Activated CD4-positive, alpha-beta memory T cell treated with anti-CD3 and anti-CD28 coated beads for 36 hours (primary cell): ENCODE measurements at places on chromosomes 3 and 15. TPM values are rescaled to one million over a fixed set of nuclear protein-coding genes. Genes with fewer than 3 reads are reported as not detected.

The LTK gene
- 0.34 TPM for total RNA-seq

The DNAH1 gene
- total RNA-seq, result 13.5 TPM

The ADPGK gene
- 61.5 TPM for total RNA-seq

The ROPN1B gene
- not detected for total RNA-seq

- no peak for DNase-seq
These were observed 139.7 kb upstream of the CFAP20DC start for GRCh38 chr3:59189526-59189925.

- no peak for DNase-seq
These were observed 198.2 kb downstream of the NECTIN3 start for GRCh38 chr3:111269777-111270176.

GRCh38 chr3:22358334-22358733 lies 607.3 kb upstream of the ZNF385D start:
- no peak for DNase-seq

GRCh38 chr3:134084242-134084950 lies 54.7 kb upstream of the SLCO2A1 start:
- no peak for DNase-seq

- DNase-seq, result no peak
These were observed 4.1 kb downstream of the UBE2E1 start for GRCh38 chr3:23809840-23810342.

DNA sequence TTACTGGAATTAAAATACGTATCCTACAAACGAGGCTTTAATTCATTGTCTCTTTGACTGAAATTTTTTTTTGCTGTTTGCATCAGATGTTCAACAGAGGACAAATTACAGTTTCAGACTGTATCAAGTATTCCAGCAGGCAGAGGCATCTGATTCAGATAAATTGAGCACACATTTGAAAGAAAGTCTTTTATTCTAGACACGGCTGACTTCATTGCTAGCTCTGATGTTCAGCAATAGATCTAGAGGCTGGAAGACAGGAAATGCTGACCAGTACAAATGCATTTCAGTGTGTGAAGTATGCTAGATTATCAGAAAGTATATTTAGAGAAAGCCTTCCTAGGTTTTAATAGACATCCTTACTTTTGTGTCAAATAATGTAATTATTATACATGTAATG lies 472.2 kb downstream of the NLGN1 start:
- no peak for DNase-seq

- no peak for DNase-seq
These were observed 1.1 kb upstream of the TNFAIP8L3 start for GRCh38 chr15:51095681-51096331.

DNA sequence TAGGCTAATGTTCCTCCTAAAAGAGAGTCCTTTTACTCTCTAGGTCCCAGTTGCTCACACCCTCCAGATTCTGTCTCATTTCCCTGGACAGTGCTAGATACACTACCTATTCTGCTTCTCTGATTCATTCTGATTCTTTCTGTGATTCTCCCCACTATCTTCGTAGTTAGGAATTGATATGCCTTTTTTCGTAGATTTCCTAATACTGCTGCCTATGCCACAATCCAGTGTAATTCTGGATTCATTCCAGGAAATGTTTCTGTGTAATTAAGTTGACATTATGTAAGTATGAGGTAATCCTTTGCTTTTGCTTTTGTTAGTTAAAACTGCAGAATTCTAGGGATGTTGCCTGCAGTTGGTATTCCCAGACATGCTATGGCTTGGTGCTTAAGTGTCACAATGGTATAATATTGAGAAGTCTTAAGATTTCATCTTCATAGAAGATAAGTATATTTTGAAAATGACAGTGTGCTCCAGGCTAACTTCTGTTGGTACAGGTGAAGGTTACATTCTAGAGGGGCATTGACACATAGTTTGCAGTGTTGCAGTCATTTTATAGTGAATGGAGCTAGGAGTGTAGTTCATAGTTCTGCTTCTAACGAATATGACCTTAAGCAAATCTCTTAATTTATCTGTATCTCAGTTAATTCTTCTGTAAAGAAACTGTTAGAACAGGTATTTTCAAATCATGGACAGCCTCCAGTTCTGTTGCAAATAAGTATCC lies 54.3 kb downstream of the RIOX2 start:
- no peak for DNase-seq
